Activated naive CD4-positive, alpha-beta T cell (primary cell): ENCODE measurements at places on chromosomes 2 and 18.

GRCh38 chr2:164873210-164873908, 31.7 kb upstream of the COBLL1 start:
- DNase-seq = no peak

DNA sequence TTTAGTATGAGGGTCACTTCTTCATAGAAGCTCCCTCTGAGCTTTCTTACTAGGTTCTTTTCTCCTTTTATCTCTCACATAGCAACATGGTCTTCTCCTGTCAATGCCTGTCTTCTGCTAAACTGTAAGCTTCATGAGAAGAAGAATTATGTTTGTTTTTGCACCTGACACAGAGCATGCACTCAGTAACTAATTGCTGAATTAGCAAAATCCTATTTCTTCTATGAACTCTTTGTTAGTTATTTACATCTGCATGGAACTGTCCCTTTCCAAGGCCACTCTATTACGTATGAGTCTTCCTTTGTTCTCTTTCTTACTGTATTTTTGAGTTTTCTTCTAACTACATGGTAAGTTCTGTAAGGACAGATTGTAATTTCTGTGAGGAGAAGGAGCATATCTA, 63.4 kb downstream of the THSD7B start:
- no peak for DNase-seq

DNA sequence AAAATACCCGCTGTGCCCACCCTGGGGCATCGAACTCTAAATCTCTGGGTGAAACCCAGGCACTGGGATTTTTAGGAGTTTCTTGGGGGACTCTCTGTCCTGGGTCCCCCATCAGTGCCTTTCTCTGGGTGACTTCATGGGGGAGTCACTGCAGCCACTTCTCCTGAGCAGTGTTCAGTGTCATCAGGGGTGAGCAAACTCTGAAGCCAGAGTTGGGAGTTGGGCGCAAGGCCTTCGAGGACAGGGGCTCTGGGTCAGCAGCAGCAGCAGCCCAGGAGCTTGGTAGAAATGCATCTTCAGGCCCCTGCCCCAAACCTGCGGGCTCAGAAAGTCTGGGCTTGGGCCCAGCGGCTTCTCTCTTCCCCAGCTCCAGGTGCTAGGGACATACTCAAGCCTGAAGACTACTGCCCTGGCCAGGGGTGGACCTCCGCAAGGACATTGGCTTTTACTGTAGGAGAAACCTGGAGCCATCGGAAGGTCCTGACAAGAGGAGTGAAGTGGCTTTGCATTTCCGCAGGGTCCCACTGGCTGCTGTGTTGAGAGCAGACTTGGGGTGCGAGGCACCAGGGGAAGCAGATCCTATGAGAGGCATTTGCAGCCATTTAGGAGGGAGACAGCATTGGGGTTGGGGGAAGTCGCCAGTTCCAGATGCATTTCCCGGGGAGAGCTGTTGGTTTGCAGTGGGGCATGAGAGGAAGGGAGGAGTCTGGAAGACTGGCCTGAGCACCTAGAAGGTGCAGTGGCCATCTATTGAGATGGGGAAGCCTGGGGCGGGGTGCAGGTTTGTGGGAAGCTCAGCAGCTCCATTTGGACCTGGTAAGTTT, 51.5 kb upstream of the FAHD2A start:
- DNase-seq = no peak

DNA sequence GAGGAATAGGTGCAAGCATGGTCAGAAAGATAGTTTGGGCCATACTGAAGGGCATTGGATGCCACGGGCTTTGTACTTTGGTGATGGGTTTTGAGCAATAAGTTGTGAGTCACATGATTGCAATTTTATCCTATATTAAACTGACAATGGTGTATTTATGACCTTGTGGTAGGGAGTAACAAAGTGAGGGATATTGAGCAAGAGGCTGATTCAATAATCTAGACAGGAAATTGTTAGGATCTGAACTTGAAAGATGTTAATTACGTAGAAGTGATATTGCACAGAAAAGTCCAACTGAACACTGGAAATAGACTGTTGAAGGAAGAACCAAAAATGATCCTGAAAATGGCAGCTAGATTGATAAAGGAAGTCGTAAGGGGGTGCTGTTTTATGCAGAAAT, 46.6 kb upstream of the TCF4 start:
- DNase-seq = no peak

GRCh38 chr2:171894612-171894947, 536 bp upstream of the SLC25A12 start:
- DNase-seq = no peak

DNA sequence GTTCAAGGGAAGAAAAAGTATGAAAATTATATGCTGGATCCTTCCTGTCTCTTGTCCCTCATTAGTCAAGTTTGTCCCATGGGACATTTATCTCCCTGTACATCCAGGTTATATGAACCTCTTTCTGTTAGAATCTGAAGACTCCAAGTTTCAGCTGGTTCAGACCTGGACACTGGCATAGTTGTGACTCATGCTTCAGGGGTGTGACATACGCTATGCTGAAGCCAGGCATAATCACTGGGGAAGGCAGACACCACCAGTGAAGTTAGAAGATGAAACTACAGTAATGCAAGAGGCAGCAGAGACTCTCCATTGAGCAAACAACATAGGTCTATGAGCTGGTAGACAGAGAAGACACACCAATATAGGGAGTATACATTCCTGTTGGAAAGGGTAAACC, 269.7 kb upstream of the SLC8A1 start:
- DNase-seq = no peak

DNA sequence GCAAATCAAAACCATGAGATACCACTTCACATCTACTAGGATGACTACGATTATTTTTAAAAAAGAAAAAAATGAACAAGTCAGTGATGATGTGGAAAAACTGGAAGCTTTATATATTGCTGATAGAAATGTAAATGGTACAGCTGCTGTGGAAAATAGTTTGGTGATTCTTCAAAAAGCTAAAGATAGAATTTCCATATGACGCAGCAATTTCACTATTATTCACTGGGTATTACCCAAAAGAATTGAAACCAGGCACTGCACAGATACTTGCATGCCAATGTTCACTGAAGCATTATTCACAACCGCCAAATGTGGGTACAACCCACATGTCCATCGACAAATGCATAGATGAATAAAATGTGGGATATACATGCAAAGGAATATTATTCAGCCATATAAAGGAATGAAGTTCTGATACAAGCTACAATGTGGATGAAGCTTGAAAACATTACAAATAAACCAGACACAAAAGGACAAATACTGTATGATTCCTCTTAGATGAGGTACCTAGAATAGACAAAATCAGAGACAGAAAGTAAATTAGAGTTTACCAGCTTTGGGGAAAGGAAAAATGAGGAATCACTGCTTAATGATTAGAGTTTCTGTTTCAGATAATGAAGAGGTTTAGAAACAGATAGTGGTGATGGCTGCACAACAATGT, 11.1 kb downstream of the RTTN start:
- DNase-seq = no peak

DNA sequence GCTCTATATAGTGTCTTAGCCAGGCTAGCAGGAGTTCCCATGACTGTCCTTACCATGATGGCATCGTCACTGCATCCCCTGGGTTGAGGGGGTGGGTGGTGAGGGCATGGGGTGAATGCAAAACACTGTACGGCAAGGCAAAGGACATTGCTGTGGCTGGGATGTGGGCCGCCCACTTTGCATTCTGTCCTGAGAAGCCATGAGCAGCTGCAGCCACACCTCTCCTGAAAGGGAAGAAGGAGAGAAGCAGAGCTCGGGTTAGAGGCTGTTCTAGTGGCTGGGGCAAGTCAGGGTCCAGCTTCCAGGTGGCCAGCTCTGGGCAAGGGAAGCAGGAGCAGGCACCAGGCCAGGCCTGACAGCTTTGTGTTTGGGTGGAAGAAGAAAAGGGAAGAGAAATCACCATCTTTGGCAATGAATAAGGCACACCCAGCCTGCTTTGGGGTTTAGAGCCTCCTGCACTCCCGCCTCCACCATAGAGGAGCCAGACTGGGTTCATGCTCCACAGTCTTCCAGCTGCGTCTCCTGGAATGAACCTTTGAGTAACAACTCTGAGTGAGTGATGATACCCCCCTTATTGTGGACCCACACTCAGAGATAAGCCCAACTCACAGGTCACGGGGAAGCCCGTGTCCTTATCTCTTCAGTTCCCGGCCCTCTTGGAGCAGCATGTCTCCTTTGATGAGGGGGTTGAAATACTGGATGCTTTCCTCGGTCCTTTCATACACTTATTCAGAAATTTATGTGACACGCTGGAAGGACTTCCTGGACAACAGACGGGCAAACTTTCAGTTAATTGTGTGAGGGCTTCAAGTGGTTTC, 63.4 kb downstream of the INPP4A start:
- no peak for DNase-seq

DNA sequence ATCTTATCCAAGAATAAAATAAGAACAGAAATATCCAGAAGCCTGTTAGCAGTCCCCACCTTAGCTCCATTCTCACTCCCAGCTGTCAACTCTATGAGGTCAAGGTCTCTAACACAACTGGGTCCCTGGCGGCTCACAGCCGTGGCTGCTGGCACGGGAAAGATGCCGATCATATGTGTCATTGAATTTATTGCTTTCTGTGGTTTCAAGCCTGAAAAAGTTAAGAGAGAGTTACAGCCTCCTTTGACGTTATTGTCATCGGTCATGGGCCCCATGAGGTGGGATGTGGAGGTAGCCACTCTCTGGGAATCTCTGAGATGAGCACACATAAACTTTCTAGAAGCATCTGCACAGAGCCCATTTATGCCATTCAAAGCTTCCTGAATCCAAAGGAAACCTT, 28.7 kb upstream of the CABLES1 start:
- DNase-seq = no peak
